ENCODE measurements at places on chromosomes 16 and 17. TPM values are rescaled to one million over a fixed set of nuclear protein-coding genes. Genes with fewer than 3 reads are reported as not detected.
A peak's percentile ranks its signal among the peaks of the same experiment; 100 is the strongest.

- H3K4me1 ChIP-seq, result no peaks in the 10 kb centered on the region
- H3K4me3 ChIP-seq, result no peak overlapping the region
- no peak for DNase-seq
Measured at GRCh38 chr16:30459456-30459855, 13.1 kb upstream of the ITGAL start.

- no peak overlapping the region for H3K4me3 ChIP-seq
- no peaks in the 10 kb centered on the region for H3K4me1 ChIP-seq
- H3K27ac ChIP-seq, result no peak overlapping the region
- no peaks in the 10 kb centered on the region for H3K27me3 ChIP-seq
- no peaks in the 10 kb centered on the region for H3K36me3 ChIP-seq
- no peak for DNase-seq
Measured at GRCh38 chr16:4962716-4963115, 4.6 kb downstream of the SEC14L5 start.

- H3K4me3 ChIP-seq, result no peak overlapping the region
- no peaks in the 10 kb centered on the region for H3K4me1 ChIP-seq
- no peaks in the 10 kb centered on the region for H3K27me3 ChIP-seq
Measured at GRCh38 chr17:11495613-11496012, 102.7 kb upstream of the DNAH9 start.

Gene CCL11
- total RNA-seq, result not detected

GRCh38 chr16:10752843-10753523, 9.3 kb downstream of the NUBP1 start:
- H3K27me3 ChIP-seq, result no peaks in the 10 kb centered on the region
- no peak overlapping the region for H3K27ac ChIP-seq
- H3K4me3 ChIP-seq, result no peak overlapping the region
- no peaks in the 10 kb centered on the region for H3K36me3 ChIP-seq
- no peak for DNase-seq

DNA sequence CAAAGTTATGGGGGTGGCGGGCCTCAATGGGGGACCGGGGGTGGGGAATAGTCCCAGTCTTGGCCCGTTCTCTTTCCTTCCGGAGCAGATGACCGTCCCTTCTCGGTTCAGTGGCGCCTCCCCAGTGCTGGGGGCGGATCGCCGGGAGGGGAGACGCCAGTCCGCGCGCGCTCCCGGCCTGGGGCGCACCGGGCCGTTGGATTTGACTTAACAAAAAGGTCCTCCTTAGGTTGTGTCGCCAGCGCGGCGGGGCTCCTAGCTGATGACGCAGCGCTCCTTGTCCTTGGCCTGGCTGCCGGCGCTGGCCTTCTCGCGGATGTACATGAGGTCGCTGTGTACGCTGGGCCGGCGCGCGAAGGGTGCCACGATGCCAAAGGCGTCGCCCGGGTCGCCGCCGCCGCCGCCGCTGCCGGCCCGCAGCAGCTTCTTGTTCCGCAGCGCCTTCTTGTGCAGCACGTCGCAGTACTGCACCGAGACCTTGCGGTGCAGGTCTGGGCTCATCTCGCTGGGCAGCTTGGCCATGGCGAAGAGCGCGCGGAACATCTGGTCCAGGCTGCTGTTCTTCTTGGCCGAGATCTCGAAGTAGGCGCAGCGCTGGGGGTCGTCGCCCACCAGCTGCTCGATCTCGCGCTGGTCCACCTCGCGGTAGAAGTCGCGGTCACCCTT, 1.2 kb downstream of the RASD1 start:
- DNase-seq, result peak; percentile 60
- no peak overlapping the region for H3K27ac ChIP-seq
- H3K4me3 ChIP-seq, result peak overlapping the region; percentile 86

Gene CHST6
- total RNA-seq, result 0.91 TPM

DNA sequence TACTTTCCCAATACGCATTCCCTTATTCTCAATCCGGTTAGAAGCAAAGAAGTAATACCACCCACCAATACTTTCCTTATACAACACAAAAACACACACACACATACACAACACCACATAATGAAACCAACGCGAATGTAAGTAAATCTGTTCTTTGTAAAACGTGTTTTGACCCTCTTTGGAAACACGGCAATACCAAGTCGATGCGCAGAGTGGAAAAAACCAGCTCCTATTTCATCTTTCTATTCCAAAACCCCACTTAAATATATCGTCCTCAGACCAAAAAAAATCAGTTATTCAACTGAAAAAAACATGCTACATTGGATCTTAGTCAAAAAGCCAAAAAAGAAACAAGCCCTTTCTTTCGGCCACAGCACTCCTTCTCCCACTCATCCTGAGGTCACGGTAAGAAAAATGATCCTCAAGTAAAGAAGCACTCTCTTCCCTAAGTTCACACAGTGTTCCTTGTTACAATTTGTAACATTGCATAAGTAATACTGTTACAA, 31.0 kb upstream of the ARL4D start:
- H3K36me3 ChIP-seq, result no peaks in the 10 kb centered on the region
- H3K27ac ChIP-seq, result peak overlapping the region; percentile 92
- peaks cover 12% of the 10 kb centered on the region for H3K4me1 ChIP-seq
- DNase-seq, result peak; percentile 90
- no peaks in the 10 kb centered on the region for H3K27me3 ChIP-seq

- no peaks in the 10 kb centered on the region for H3K27me3 ChIP-seq
- H3K4me1 ChIP-seq, result no peaks in the 10 kb centered on the region
- H3K4me3 ChIP-seq, result no peak overlapping the region
- DNase-seq, result no peak
- H3K36me3 ChIP-seq, result peaks cover 44% of the 10 kb centered on the region
Measured at GRCh38 chr16:8899709-8900317, 17.7 kb downstream of the LITAFD start.
